ENCODE measurements at places on chromosomes 7 and 10.

GRCh38 chr10:20765066-20765465 is 132.0 kb downstream of the NEBL start:
- DNase-seq: no peak

- no peak for DNase-seq
These were observed 120.1 kb downstream of the LRRN3 start for GRCh38 chr7:111210996-111211395.

DNA sequence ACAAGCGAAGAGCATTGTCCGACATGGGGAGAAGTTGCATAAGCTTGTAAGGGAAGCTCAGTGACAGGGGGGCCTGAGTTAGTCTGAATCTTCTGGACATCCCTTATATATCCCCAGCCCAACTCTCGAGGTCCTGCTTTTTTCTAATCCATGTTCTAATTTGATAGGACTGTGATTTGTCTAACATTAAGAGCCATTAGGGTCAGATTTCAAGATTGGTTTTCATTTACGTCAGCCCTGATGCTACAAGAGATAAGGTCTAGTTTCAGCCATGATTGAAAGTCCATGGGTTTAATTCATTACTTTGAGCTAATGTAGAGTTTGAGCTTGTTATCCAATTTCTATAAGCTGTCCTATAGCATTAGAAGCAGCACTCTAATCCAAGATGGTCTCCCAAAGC is 20.3 kb downstream of the TLX1 start:
- no peak for DNase-seq

GRCh38 chr7:77258593-77258992 is 59.0 kb upstream of the FGL2 start:
- no peak for DNase-seq

DNA sequence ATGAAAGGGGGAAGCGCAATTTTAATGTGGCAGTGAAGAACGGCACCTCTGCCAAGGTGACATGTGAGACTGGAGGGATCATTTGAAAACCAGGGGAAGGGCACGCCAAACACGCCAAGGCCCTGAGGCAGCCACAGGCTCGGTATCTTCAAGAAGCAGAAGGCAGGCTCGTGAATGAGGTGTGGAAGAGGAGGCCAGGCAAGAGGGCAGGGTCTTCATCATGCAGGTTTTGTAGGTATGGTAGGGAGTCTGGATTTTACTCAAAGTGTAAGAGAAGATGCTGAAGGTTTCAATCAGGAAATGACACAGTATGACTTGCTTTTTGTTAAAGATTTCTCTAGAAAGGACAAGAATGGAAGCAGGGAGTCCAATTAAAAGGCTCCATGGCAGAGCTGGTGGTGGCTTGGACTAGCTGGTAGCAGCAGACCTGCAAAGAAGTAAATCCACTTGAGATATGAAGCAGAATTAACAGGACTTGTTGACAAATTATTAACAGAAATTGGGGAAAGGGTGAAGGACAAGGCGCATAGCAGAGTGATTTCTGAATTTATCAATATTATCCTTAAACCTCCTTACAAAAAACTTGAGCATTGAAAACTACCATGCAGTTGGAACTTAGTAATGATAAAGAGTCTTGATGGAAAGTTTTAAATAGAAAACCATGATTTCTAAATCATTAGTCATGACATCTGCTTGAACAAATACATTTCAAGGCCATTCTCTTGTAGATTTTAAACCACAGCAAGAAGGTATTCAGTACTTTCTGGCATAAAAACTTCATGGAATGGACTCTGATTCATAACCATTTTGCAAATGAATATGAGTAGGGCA is 70.4 kb downstream of the COA1 start:
- no peak for DNase-seq

- DNase-seq: no peak
These were observed 44.6 kb upstream of the HYCC1 start for GRCh38 chr7:23058408-23059096.

DNA sequence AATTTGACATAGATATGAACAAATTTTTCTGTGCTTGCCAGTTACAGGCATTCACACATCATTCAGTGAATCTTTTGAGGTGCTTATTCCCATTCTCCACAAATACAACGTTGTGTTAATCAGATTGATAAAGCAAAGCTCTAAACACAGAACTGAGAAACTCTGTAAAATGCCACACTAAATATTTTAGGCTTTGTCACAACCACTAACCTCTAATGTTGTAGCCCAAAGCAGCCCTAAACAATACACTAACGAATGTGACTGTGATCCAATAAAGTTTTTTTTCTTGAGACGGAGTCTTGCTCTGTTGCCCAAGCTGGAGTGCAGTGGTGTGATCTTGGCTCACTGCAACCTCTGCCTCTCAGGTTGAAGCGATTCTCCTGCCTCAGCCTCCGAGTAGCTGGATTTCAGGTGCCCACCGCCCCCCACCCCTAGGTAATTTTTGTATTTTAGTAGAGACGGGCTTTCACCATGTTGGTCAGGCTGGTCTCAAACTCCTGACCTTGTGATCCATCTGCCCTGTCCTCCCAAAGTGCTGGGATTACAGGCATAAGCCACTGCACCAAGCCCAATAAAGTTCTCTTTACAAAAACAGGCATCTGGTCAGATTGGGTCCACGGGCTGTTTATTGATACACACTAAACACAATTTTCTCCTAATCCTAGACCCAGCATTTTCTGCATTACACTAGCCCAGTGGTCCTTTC is 6.9 kb downstream of the CYCS start:
- DNase-seq: no peak

DNA sequence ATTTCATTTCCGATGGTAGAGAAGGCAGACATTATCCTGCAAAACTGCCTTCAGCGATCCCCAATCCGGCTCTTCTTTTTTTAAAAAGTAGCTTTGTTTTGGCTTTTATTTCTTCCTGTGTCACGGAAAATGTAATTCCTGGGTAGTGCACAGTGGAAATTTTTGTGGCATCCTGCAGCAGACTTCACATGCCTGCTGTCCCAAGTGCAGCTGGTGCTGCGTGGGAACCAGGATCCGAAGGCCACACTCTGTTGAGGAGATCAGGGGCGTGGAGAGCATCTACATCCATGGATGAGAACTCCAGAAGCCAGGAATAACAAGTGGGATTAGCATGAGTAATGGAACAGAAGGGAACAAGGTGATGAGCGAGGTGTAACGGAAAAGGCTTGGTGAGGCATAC is 4.6 kb downstream of the VWA2 start:
- no peak for DNase-seq

GRCh38 chr7:105336009-105336408 is 52.7 kb downstream of the SRPK2 start:
- DNase-seq: no peak

- DNase-seq: no peak
These were observed 80.8 kb upstream of the PCBD1 start for GRCh38 chr10:70969188-70969587.

- DNase-seq: no peak
These were observed 103.1 kb downstream of the PRKAG2 start for GRCh38 chr7:151773797-151774196.

DNA sequence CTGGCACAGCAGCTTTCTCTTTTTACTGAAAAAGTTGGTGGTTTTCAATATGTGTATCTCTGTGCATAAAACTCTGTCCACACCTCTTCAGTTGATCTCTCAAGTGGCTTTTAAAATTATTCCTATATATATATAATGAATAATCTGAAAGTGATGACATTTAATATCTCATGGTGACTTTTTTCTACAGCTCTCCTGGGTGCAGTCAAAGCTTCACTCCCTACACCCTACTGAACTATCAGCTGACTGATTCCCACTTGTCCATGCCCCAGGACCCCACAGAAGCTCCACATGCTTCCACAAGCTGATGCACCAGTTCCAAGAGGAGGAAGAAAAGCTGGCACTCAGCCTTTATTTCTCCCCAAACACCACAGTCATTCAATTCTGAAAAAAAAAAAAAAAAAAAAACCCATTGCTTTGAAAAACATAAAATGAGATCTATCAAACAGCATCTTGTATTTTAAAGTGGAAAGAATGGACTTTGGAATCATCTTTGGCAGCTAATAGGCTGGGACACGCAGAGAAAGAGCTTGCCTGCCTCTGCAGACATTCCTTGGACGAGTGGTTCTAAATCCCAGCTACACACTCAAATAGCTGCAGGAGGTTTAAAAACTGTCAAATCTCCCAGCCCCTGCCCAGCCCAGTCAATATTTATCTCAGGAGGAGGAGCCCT is 75.3 kb upstream of the GDF10 start:
- DNase-seq: no peak

GRCh38 chr7:20475756-20476155 is 139.7 kb upstream of the ABCB5 start:
- DNase-seq: no peak

GRCh38 chr10:118251791-118252190 is 90.3 kb downstream of the FAM204A start:
- DNase-seq: no peak

GRCh38 chr7:27871866-27872265 is 131.9 kb downstream of the TAX1BP1 start:
- no peak for DNase-seq

- DNase-seq: no peak
These were observed 333.9 kb downstream of the DNAJB6 start for GRCh38 chr7:157670490-157671357.
